Activated naive CD4-positive, alpha-beta T cell treated with Interleukin-2 at 50 U/mL for 16 hours (primary cell): ENCODE measurements at places on chromosomes 1 and 21.

DNA sequence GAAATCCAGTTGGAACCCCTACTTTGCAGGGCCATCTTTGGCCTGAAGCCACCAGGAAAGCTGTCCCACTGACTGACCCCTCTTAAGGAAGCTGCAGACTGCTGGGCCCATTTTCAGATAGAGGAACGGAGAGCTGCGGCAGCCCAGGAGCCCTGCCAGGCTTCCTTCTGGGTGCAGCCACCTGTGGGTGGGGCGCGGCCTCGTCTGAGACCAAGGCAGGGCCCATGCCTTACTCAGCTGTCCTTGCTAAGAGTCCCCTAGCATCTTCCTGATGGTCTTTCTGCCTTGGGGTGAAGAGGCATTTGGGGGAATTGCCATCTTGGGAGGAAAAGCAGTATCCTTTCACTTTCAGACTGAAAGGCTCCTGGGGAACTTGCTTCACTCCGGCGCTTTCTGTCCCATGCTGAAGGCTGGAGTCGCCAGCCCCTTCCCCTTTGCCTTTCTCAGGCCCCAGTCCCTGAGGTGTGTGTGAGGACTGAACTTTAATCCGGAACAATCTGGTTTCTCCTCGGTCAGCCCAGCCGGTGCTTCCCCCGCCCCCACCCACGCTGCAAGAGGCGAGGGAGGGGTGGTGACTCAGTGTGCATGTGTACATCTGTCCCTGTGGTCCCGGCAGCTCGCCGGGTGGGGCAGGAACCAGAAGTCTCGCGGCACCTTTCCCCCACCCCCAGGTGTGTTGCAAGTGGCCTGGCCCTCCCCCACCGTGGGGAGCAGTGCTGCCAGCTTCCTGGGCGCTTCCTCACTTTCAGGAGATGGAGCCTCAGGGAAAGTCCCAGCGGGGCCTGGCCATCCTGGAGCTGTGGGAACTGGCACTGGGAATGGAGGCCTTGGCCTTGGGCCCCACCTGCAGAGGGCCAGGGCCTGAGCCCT lies 5.1 kb downstream of the ZC3H12A start:
- peak; percentile 94 for DNase-seq

GRCh38 chr1:162283657-162284056 lies 93.0 kb downstream of the SPATA46 start:
- no peak for DNase-seq

DNA sequence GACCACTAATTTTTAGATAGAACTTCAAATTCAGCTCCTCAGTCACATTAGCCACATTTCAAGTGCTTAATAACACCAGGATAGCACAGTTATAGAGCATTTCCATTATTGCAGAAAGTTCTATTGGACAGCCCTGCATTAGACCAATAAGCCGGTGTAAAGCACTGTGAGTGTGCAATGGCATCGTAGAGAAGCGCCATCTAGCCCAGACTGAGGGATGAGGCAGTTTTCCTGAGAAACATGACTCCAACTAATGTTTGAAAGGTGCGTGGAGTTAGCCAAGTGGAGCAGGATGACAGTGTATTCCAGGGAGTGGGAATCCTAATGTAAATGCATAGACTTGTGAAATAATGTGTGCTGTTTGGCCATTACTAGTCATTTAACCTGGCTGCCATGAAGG lies 7.7 kb downstream of the RPE65 start:
- no peak for DNase-seq

GRCh38 chr21:36134803-36135390 lies at the start of gene CBR3:
Gene CBR3 (plus strand): TSS chr21:36135079. CDS start chr21:36135193, 114 bp downstream.
- DNase-seq, result peak; percentile 68

DNA sequence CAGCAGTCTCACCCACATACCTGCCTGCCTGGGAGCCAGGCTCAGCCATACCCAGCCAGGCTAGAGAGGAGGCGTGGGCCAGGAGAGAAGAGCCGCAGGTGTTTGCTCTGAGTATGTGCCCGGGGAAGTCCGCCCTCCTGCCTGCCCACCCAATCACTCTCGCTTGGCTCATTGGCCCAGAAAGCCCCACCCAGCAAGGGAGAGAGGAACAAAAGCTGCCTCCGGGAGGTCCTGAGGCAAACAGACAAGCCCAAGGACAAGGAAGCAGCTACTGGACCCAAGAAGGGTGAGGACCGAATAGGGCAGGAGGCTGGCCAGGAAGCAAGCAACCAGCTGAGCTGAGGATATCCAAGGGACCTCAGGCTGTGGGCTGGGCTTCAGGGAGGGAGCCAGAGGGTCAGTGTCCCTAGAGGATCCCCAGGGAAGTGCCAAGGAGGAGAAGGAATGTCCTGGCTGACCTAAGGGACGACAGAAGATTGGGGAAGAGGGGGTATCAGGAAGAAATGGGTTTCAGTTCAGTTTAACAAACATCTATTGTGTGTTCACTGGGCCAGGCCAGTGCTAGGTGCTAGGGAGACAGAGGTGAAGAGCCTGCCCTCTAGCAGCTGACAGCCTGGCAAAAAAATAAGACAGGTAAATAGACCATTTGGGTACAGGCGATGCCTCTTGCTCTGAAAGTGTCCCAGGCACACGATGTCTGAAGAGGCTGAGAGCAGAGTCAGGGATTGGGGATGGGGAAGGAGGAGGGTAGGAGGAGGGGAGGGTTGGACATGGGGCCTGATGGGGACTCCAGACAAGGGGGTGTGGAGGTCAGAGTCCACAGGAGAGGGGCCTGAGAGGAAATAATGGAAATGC lies at the start of gene GJB4:
Gene GJB4, plus strand, starts transcription at position 238 of the 855 bp plus-strand sequence. CDS start 1,515 bp downstream, outside the sequence.
- DNase-seq, result no peak

GRCh38 chr1:232059726-232060374 lies 433.3 kb downstream of the DISC1 start:
- no peak for DNase-seq

GRCh38 chr1:9305216-9305615 lies 12.5 kb downstream of the SPSB1 start:
- DNase-seq, result no peak
